ENCODE measurements at places on chromosomes 7 and 10.

DNA sequence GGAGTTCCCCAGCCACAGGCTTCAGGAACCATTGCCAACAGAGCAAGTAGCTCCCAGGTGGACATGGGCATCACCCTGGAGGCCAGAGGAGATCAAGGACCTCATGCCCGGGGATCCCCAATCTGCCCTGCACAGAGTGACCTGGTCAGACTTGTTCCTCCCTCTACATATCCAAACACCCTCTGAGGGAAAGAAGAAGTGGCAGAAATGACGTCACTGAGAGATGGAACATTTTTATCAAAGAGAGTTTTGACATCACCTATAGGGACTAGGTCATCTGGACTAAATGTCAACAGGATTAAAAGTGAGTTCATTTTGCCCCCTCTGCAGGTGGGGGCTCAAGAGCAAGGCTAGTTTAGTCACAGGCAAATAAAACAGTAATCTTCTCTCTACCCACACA, 273.7 kb downstream of the SKAP2 start:
- DNase-seq, result no peak

- no peak for DNase-seq
These were observed 12.8 kb downstream of the MEIG1 start for GRCh38 chr10:14971867-14972448.

DNA sequence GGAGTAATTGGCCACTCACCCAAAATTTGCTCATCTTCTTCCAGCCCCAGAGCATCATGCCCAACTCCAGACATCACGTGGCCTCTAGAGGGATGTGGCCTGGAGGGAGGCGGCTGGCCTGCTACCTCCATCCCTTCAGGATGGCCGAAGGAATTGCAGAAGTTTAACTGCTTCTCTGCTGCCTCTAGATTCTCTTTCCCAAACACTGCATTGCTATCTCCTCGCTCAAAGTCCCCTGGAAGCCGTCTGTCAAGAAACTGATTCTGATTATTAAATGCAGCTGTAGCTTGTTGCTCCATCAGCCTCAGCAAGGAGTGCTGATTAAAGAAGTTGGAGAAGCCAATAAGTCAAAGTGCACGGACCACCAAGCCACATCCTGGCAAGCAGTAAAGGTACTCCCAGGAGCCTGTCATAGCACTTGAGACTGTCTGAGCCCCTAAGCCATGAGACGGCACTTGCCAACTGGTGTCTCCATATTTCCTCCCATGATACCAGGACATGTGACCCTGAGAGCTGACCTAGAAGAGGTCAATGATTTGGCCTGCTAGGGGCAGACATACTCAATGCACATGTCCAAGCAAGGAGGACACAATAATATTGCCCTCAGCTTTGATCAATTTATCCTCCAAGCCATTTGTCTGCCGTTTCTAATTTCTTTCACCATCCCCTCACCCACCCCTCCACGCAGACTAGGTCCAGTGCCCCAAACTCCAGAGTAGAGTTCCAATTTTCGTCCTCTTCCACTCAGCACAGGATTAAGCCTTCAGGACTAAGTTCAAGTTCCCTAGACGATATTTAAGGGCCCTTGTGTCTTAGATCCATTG, 84.2 kb downstream of the TBXAS1 start:
- no peak for DNase-seq

DNA sequence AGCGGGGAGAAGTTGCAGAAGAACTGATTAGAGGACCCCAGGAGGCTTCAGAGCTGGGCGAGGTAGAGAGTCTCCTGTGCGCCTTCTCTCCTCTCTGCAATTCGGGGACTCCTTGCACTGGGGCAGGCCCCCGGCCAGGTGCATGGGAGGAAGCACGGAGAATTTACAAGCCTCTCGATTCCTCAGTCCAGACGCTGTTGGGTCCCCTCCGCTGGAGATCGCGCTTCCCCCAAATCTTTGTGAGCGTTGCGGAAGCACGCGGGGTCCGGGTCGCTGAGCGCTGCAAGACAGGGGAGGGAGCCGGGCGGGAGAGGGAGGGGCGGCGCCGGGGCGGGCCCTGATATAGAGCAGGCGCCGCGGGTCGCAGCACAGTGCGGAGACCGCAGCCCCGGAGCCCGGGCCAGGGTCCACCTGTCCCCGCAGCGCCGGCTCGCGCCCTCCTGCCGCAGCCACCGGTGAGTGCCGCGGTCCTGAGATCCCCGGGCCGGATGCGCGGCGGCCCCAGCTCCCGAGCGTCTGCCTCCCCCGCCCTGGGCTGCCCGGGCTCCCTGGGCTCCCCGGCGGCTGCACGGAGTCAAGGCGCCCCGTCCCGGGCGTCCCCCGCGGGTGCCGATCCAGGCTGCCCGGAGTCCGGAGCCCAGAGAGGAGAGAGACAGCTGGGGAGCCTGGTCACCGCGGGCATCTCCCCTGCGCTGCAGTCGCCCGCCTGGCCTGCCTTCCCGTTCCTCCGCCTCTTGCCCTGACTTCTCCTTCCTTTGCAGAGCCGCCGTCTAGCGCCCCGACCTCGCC, at the start of gene PLAU:
TSS of gene PLAU (plus strand) at position 369 of the 789 bp plus-strand sequence. CDS start 424 bp downstream, outside the sequence.
- no peak for DNase-seq

DNA sequence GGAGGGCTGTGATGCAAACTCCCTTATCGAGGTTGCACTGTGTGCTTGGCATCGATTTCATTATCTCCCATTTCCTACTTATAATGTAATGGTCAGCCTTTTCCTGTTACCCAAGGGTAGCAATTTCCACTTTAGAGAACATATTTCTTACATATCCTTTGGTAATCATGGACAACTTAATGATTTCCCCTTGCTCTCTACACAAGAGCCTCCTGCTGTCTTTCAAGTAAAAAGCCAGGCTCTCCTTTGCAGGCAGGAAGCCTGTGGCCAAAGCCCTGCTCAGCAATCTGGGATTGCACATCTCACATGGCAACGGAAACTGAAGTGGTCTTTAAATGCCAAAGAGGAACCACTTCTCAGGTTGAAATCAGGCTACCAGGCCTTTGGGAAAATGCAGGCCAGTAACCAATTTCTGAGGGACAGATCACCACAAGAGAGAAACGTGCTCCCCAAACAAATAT, 86.7 kb upstream of the IKZF1 start:
- no peak for DNase-seq

GRCh38 chr10:91185239-91185875, 35.1 kb upstream of the PCGF5 start:
- no peak for DNase-seq

- DNase-seq, result no peak
These were observed 194.2 kb downstream of the HPSE2 start for GRCh38 chr10:99041468-99041867.

DNA sequence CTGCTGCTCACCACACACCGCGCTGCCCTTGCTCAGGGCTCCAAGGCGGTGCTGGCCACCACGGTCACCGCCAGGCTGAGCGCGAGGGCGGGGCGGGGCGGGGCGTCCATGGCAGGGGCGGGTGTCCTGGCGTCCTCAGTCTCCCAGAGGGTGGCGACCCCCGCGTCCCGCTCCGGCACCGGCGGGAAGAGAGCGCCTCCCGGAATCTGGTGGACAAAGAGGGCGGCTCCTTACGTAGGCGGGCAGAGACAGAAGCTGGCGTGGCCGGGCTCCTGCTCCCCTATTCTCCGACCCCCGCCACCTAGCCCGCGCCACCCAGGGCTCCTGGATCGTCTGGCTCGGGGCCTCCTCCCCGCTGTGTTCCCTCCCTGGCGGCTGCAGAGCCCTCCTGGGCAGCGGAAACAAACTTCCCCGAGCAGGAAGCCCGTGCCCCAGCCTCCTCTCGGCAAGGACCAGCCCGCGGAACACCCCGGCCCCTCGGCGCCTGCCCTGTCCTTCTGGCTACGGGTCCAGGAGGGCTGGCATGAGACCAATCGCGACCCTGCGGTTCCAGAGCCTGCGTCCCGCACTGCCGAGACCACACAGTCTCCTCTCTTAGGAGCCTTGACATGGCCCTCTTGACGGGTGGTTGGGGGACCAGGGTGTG, 133.8 kb upstream of the ZNF92 start:
- no peak for DNase-seq

DNA sequence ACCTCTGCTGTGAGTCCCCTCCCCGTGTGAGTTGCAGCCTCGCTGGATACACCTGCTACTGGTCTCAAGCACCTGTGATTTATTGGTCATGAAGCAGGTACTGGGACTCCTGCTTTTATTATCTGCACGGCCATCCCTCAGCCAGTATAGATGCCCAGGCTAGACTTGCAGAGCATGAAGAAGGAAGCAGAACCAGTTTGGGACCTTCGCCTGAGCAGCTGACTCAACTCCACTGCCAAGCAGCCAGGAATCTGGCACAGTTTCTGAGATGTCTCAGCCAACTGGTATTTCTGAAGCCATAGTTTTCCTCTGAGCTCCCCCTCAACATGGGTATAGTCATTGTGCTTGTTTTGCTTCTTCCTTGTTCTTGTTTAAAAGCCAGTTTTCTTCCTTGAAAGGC, 28.0 kb upstream of the SLC39A12 start:
- no peak for DNase-seq

- no peak for DNase-seq
These were observed 24.3 kb downstream of the PDZD8 start for GRCh38 chr10:117350909-117351308.
